ENCODE measurements at places on chromosomes 1 and 21.
A peak's percentile ranks its signal among the peaks of the same experiment; 100 is the strongest.

DNA sequence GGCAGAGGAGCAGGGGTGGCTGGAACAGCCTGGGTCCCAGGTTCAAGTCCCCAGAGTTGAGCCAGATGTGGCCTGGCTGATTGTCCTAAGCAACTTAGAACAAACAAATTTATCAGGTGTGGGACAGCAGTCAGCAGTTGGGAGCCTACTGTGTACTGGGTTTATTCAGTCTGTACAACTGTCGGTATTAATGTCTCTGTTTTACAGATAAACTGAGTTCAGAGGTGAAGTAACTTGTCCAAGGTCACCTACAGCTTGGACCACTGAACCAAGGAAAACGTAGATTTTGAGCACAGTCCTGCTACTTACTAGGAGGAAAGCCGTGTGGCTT is 14.6 kb upstream of the TRIM63 start:
- no peak for DNase-seq

DNA sequence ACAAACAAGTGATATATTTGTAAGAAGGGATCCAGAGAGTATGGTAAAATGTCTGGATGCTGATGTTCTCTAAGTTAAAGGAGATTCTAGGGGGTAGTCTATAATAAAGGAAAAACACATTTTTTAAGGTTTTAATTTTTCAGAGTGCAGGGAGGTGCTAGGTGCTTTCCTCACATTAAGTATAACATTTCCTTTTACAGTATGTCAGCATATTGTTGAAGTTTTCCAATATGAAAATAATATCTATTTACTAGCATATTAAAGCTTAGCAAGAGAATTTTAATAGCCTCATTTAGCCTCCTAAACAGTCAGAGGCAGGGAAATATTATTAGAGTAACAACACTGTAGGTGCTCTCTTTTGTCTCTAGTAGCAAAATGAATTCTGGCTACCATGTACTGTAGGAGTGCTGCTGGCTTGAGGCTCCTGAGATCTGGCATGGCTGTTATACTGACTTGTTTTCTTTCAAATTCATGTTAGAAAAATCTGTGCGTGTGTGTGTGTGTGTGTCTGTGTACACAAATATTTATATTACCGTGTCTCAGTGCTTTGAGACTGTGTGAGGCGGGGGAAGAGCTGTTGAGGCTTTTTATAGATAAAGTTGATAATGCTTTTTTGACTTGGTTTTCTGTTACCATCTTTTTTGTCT is 71.0 kb downstream of the POU2F1 start:
- no peak for DNase-seq

DNA sequence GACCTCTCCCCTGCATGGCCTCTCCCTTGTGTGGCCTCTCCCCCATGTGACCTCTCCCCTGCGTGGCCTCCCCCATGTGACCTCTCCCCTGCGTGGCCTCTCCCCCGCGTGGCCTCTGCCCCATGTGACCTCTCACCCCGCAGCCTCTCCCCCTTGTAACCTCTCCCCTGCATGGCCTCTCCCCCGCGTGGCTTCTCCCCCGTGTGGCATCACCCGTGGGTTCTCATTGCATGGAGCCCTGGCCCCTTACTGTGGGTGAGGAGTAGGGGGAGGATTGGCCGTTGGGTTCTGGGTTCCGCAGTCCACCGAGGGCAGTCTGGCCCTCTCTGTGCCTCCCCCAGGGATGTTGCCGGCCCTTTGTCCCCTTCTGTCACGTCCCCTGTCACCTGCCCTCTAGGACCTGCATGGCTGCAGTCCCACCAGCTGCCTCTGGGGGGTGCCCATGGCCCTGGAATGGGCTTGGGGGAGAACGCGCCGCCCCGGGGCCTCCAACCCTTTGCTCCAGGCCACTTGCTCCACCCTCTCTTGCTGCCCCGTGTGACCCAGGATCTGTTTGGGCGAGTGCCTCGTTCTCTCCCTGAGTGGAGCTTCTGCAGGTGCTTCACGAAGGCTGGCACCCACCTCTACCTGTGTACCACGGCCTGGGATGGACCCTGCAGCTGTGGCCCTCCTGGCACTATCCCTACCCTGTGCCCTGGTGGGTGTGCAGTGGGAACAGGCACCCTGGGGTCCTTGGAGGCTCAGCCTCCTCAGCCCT is 21.3 kb downstream of the RRP1 start:
- peak; percentile 59 for DNase-seq

GRCh38 chr1:158163000-158163947 is 17.4 kb upstream of the CD1D start:
- no peak for DNase-seq

- no peak for DNase-seq
Observed at GRCh38 chr1:4425892-4426291, 228.5 kb upstream of the AJAP1 start.

DNA sequence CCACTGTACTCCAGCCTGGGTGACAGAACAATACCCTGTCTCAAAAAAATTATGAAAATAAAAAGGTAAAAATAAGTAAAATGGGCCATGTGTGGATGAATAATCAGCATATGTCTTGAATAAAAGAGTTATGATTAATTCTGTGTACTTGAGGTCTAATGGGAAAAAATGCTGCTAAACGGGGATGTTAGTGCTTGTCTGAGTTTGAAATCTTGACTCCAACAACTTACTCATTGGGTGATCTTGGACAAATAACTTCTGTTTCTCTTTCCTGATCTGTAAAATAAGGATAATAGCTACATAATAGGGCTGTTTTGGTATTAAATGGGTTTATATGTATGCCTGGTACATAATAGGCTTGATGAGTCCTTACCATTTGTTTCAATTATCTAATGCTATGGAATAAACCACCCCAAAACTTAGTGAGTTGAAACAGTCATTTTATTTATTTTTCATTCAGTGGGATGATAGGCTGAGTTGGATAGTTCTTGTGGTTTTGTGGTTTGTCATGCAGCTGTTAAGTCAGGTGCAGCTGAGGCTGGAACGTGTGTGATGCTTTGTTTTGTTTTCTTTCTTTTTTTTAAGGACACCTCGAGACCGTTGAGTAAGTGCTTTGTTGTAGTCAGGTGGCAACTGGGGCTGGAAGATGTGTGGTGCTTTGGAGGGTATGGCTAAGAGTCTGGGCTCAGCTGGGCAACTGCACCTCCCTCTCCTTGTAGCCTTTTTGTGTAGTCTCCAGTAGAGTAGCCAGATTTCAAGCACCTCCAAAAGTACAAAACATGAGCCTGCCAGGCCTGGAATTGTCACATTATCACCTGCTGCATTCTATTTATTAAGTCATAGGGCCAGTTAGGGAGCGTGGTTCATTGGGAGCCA is 4.9 kb downstream of the MDM4 start:
- peak; percentile 56 for DNase-seq

DNA sequence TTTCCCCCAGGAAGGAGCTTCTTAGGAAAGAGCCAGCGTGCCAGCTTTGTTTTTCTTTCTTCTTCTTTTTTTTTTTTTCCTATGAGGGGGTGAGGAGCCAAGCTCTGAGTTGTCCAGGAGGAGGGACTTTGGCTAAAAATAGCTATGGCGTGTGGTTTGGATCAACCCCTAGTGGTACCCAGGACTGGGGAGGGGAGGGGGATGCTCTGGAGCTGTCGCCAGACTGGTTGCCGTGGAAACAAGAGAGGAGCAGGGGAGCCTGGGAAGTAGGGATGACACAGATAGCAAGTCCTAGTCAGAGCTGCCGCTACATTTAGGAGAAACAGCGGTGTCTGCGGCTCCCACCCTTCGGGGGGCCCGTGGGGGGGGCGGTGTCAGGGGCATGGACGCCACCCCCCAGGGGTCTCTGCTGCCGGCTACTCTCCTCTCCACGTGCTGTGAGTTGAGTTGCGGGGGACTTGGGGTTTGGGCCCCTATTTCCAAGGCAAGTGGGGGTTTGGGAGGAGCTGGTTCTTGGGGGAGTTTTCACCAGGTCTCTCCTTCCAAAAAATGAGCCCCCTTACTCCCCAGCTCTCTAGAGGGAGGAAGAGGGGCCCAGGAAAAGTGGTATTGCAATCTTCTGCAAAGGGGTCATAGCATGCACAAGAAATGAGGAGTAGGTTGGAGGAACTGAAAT is at the start of gene KCNJ9:
TSS of gene KCNJ9 (plus strand) at position 278 of the 676 bp plus-strand sequence. CDS start 2,493 bp downstream, outside the sequence.
- DNase-seq, result peak; percentile 31

- DNase-seq, result no peak
Observed at GRCh38 chr1:225595452-225595851, 57.5 kb downstream of the ENAH start.

DNA sequence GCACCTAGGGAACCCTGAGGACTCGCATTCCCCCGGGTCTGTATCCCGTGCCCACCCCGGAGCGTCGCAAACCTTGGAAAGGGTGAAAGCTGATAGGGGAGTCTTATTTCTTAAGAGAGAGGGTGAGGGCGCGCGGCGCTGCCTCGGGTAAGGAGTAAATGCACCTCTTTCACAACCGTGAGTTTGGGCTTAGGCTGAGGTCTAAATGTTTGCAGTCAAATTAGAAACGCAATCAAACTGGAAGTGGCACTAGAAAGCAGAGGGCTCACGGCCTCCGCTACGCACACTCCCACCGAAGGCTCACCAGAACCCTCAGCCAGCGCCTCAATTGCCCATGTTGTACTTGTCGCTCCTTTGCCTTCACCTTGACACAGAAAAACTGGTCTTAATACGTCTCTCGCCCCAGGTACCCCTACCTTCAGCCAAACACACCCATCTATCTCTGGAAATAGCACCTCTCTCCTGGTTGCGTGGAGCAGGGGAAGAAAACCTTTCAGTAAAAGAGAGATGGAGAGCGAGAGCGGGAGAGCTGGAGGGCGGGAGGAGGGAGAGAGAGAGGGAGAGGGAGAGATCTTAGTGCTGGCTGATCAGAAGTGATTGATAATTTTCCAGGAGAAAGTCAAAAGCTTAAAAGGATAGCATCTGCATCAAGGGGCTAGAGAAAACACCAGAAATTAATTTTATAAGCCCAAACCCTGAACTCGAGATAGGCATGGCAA is 1.7 kb upstream of the HLX start:
- no peak for DNase-seq

GRCh38 chr1:10510520-10511493 is 36.1 kb downstream of the PEX14 start:
- peak; percentile 94 for DNase-seq

DNA sequence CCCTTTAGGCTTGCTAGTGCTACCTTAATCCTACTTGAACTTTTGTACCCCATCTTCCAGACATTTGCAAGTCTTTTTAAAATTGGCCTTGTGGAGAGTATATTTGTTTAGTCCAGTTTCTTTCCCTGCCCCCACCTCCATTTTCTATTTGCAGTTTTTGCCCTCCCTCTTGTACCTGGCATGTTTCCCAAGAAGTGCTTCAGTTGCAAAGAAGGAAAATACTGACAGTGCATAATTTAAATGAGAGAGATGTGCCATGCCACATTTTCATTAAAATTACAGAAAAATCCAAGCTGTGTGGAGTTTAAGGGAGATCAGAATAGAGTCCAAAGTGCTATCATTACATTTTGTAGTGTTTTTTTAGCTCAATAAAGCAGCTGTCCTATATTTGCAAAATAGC is 150.0 kb upstream of the ADGRL2 start:
- no peak for DNase-seq

DNA sequence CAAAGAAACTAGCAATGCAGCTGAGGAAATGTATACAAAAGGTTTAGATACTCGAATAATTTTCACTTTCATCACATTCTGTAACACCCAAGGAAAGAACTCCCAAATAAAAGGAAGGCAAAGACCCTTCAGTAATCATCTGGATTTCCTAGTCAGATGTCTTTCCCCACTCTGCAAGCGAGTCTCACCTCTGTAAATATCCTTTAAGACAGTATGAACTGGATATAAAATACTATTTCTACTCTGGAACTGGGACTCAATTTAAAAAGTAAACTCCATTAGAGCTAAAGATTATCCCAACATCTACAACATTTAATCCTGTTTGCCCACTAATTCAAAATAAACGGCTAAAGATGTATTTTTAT is 27.0 kb downstream of the C2CD2 start:
- DNase-seq, result no peak

GRCh38 chr1:82510431-82510830 is 709.7 kb downstream of the ADGRL2 start:
- DNase-seq, result no peak

DNA sequence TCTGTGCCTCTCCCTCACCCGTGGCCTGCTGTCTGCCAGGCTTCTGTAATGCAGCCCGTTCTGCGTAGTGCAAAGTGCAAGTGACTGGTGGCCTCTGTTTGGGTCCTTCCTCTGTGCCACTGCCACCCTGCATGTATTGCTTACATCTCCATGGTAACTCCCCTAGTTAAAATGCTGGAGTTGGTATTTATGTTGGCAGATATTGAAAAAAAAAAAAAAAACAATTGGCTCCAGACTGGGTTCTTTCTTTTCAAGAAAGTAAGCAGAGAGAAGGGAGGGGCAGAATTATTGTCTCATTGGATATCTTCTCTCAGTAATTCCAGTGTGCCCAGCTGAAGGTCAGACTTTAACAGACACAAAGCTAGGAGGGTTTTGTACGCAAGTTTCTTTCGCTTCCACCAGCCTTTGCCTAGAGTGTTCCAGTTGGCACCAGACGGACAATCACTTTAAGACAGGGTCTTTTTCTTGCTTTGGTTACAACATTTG is 242.3 kb downstream of the PBX1 start:
- DNase-seq, result no peak

GRCh38 chr1:45968941-45969666 is 163.3 kb downstream of the PIK3R3 start:
- DNase-seq, result peak; percentile 32

DNA sequence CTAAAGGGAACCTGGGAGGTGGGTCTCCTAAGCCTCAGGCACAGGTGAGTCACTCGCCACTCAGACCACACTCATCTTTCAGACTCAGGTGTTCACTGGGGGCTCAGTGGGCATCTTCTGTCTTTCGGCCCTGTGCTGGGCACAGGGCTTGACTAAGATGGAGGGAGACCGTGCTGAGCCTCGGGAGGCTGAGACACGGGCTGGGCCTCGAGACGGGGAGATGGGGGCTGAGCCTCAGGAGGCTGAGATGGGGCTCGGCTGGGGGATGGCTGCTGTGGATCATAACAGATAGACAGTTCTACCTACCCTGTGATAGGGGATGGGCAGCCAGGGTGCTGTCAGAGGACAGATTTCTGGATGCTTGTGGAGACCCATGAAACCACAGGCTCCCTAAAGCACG is 15.5 kb upstream of the IFNLR1 start:
- no peak for DNase-seq

GRCh38 chr1:190551638-190552037 is 74.0 kb upstream of the BRINP3 start:
- DNase-seq, result no peak

- DNase-seq, result no peak
Observed at GRCh38 chr1:12049616-12050015, 13.5 kb upstream of the TNFRSF8 start.

DNA sequence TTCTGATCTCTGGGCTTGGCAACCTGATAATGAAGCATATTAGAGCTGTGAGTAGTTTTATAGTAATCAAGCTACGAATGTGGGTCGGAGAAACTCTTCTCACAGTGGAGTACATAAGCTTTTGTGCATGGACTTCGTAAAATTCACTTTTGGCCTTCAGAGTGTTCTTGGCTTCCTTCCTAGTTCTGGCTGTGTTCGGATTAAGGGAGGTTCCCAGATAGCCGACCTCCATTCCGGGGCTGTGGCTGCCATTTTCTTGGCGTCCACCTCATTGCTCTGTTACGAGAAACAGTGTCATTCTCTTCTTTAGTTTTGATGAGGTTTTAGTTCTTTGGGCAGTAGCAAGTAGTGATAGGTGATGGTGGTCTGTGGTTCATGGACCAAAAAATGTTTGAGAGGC is 26.3 kb downstream of the CAMTA1 start:
- DNase-seq, result no peak

All from AG10803 (cell line).